ENCODE measurements at places on chromosomes 6 and 20.

DNA sequence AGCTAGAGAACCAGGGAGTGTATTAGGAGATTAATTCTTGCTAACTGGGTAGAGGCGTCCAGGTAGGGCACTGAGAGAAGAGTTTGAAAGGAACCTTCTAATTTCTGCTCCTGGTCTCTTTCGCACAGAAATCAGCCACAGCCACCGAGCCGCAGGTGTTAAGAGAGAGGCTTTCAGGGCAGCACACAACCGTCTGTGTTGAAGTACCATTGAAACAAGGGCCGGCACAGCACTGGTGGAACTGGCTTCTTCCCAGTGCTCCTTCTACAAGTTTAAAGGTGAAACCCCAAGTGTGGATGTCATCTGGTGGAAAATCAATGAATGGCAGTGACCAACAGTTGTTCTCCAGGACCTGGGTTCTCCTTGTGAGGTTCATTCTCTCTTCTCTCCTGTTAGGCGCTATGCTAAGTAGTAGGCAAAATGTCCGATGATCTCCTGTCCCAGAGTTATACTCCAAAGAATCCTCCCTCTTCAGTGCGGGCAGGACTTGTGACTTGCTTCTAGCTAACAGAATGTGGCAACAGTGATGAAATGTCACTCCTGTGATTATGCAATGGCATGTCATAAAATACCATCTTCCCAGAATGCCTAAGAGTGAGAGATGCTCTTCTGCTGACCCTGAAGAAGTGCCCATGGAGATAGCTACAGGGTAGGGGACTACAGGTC is 15.0 kb upstream of the RIN2 start:
- no peak for DNase-seq

- DNase-seq: no peak
These were observed 26.8 kb upstream of the NRSN1 start for GRCh38 chr6:24099181-24099580.

DNA sequence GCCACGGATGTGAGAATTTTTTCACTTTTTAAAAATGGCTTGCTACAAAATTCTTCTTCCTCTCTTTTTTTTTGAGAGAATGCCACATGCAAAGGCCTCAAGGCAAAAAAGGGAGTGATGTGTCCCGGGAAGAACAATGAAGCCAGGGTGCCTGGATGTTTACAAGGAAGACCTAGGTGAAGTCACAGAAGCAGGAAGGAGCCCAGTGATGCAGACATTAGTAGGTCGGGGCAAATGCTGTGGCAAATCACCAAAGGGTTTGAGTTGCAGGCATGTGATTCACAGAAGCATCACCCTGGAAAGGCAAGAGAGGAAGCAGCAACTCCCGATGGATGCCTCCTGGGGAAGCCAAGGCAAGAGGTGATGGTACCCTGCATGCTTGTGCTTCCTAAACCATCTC is 46.8 kb downstream of the FARS2 start:
- DNase-seq: no peak

- DNase-seq: no peak
These were observed 74.3 kb downstream of the NCOA7 start for GRCh38 chr6:125865015-125865414.

- DNase-seq: no peak
These were observed 30.9 kb upstream of the RPP40 start for GRCh38 chr6:5034736-5035135.

DNA sequence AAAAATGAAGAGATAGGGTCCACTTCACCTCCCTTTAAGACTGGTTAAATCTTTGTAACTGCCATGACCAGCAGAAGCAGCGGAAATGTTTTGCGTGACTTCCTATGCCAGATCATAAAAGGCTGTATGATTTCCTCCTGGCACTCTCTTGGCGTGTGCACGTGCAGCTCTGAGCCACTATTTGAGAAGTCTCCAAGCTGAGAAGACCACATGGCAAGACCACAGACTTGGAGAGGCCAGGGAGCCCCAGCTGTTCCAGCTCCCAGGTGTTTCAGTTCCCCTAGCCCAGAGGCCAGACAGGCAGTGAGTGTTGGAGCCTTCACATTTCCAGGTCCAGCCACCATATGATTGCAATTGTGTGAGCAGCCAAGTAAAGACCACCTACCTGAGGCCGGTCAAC is 259.3 kb upstream of the RIN2 start:
- DNase-seq: no peak

- DNase-seq: no peak
These were observed 43.7 kb downstream of the PHACTR1 start for GRCh38 chr6:12760226-12760625.

GRCh38 chr6:13559968-13560650 is 14.3 kb upstream of the SIRT5 start:
- no peak for DNase-seq

DNA sequence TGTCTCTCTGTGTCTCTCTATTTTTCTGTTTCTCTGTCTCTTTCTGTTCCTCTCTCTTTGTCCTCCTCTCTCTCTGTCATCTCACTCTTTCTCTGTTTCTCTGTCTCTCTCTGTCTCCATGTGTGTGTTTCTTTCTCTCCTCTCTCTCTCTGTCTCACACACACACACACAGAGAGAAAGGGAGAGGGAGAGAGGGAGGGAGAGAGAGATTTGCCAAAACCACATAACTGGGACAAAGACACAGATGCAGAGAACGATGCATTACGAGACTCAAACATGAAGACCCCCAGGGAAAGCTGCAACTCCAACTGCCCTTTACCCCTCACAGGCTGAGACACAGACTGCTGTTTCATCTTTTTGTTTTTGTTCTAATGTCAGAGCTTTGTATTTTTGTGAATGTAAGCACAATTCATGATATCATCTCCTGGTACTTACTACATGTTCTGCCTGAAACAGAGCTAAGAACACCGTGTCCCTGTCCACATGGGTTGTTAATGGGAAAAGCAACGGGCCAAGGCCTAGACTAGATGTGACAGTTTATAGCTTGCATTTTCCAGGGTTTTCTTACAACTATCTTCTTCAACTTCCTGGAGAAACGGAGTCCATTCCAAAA is 177.1 kb upstream of the ARID1B start:
- DNase-seq: no peak

DNA sequence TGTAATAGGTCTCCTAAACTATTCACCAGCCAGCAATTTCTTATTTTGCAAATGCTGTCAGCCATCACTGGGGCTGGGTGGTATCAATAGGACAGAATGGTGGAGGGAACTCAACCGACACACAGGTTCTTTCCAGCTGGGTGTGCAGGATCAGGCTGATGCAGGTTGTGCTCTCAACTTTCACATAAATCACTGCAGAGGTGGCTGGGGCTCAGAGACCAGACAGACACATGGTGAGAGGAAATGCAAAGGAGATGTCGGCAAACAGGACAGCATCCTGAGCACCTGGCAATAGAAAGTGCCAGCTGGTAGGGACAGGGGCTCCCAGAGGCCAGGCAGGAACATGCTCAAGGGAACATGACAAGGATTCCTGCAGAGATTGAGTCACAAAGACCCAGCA is 254.9 kb downstream of the SOD2 start:
- no peak for DNase-seq

DNA sequence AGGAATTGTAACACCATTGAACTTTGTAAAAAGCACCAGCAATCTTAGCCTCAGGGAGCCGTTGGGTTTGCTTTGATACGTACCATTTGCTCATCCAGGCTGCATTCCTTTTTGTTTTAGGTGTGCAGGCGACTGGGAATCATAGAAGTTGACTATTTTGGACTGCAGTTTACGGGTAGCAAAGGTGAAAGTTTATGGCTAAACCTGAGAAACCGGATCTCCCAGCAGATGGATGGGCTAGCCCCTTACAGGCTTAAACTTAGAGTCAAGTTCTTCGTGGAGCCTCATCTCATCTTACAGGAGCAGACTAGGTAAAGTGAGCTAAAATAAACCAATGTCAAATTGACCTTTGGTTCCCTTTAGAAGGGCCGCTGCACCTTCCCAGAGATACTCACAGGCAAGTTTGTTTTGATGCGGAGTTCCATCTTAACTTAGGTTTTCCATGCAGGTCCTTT is 1.6 kb downstream of the MYLIP start:
- no peak for DNase-seq

- no peak for DNase-seq
These were observed 1.4 kb upstream of the COL11A2 start for GRCh38 chr6:33193619-33194018.

- no peak for DNase-seq
These were observed 92.0 kb upstream of the TMEM181 start for GRCh38 chr6:158467923-158468322.

DNA sequence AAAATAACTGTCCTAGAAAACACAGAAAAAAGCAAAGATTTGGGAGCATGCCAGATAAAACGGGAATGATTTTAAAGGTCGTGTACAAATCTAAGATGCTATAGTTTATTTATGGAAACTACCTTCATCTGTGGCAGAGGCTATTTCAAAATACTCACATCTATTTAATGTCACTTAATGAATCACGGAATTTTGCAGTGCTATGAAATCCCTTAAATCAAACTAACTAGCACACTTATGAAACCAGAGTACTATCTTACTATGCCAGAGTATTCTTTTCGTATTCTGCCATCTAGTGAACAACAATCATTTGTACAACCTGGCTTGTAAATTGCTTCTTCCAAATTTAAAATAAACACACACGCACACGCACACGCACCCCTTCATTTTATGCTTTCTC is 77.9 kb upstream of the BMP5 start:
- no peak for DNase-seq

DNA sequence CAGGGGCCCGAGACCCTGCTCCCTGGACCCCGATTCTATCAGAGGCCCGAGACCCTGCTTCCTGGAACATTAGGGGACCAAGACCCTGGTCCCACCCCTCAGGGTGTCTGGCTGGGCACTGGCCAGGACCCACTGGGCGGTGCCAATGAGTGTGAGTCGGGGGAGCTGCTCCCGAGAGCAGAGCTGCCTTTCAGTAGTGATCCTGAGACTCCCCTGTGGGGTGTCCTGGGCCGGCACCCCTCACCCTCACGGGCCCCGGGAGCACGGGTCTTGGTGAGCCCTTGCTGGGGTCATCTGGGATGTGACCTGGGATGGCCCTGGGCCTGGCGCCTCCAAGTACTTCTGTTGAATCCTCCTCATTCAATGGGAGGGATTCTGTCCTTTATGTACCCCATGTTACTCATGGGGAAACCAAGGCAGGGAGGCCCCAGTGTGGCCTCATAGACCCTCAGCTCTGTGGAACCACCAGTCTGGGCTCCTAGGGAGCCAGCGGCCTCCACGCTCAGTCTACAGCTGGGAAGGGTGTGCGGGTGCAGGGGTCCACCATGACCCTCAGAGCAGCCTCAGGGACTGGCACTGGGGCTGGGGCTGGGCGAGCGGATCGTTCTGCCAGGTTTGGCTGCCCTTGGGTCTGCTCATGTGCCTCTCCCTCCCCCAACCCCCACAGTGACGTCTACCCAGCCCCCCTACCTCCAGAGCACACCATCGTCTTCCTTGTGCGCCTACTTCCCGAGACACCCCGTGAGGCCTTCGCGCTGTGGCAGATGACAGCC is 25.6 kb downstream of the COL20A1 start:
- no peak for DNase-seq

- no peak for DNase-seq
These were observed 39.2 kb upstream of the CENPW start for GRCh38 chr6:126300735-126301134.

- DNase-seq: no peak
These were observed 172.5 kb upstream of the KCNK16 start for GRCh38 chr6:39494998-39495397.

DNA sequence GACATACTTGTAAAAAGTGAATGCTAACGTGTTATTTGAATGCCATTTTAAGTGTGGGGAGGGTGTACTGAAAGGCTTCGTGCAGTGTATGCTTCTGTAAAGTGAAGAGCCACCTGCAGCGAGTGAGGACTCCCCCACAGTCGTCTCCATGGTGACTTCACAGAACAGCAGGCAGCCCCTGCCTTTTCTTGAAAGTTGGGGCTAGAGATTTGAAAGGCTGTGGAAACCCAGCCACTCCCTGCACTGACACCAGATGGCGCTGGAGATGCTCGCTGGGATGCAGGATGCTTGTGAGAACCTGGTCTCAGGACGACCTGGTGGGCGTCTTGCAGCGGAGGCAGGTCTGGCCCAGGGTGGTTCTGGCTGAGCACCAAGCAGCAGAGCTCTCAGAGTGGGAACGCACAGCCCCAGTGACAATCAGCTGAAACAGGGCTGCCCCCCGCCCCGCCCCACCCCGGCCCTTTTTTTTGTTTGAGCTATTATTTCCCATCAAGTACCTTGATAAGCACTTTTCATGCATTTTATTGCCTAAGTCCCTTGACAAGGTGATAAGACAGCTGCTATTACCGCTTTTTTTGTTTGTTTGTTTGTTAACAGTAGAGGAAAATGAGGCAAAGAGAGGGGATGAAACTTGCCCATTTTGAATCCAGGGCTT is 150.3 kb downstream of the SYCP2 start:
- DNase-seq: no peak

GRCh38 chr6:16511040-16511660 is 250.1 kb downstream of the ATXN1 start:
- DNase-seq: no peak

DNA sequence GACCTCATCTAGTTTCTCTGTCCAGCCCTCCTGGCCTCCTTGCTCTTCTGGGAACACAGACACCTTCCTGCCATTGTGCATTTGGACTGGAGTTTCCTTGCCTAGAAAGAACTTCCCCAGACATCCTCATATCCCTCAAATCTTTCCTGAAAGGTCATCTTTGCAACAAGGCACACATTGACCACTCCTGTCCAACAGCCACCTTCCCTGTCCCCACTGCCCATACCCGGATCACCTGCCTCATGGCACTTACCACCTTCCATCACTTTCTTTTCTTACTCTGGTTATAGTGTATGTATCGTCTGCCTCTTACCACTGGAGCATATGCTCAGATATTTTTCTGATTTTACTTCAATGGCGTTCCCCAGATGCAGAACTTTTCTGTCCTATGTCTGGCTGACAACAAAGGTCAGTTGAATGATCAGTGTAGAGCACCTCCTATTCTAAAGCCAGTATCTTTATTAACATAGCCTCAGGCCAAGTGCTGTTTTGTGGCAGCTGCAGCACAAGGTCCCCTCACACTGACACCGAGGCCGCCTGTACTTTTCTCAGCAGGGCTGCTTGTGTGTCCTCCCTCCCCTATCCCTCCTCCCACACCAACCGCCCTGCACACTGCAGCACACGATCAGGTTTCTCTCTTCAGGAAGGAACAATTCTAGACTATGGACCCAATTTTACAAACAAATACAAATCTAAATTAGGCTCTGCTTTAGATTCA is 4.1 kb downstream of the HLA-C start:
- no peak for DNase-seq

GRCh38 chr6:139753198-139753861 is 378.9 kb upstream of the CITED2 start:
- DNase-seq: no peak

- DNase-seq: no peak
These were observed 15.4 kb downstream of the EZR start for GRCh38 chr6:158803733-158804143.

DNA sequence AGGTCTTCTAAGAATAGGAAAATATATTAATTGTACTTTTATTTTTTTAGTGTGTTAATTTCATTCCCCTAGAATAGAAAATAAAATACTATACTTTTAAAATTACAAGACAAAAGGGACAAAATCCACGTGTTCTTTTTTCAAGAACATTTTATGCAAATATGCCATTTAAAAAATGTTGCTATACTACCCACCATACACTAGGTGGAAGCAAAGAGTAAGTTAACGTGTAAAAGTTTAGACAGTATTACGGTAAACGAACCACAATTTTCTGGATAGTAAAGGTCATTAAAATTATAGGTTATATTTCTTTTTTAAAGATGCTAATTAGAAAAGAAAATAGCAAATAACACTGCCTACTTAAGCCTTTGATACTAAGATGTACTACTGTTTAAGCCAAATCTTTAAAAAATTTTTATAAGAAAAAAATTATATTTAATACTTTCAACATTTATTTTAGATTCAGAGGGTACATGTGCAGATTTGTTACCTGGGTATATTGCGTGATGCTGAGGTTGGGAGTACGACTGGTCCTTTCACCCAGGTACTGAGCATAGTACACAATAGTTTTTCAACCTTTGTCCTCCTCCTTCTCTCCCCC is 287.6 kb downstream of the PHF3 start:
- DNase-seq: no peak
